Fibroblast of lung (primary cell): ENCODE measurements at places on chromosomes 2 and 18.

DNA sequence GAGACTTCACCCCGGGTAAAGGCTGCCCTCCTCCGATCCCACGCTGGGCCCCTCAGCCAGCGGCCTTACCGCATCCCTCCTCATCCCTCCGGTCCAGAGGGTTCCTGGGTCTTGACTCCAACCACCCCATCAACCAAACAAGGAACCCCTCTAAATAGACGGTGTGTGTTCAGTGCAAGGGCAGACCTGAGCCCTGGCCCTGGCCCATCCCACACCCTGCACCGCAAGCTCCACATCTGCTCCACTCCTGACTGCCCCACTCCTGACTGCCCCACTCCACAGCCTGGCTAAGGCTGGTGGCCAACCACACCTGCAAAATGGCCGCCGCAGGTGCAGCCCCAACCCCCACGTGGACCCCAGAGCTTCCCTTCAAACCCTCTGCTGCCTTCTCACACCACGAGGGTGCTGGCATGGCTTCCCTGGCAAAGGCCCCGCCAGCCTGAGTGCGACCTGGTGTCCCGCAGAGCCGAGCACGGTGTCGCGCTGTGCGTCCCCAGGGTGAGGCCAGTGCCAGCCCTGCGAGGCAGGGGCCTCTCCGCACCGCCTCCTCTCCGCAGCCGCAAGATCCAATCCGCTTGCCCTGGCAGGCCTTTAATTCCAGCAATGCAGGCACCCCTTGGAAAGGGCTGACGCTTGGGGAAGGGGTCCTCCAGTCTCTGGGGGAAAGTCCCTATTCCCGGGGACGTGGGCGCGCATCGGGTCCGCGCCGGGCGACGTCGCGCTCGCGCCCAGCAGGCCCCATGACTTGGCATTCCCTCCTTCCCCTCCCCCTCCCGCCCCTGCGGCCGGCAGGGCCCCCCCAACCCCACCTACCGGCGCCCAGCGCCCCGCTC is 1.5 kb downstream of the KIF1A start:
- no peak for DNase-seq

DNA sequence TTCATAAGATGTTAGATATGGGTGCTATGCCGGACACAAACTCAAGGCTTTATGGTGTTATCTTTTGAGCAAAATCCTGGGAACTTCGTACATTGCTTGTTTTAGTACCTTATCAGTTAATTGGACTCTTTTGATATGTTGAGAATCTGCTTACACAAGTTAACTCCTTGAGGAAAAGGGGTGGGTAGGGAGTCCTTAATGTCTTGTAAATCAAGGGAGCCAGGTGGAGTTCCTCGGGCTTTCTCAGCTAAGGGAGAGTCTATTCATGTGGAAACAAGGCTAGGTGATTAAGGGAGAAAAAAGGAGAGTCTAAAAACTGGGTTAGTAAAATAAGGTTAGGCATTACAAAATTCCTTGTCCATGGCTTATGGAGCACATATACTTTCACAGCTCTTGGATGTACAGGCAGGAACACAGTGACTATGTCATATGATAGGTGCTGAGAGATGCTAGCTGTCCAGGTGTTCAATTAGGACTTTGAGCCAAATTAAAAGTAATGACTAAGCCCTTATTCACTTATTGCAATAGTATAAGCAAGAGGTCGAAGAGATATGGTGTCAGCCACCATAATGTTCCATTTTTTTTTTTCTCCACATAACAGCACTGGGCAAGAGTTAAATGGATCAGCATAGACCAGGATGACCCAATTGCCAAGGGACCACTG is 59.5 kb upstream of the DYNAP start:
- no peak for DNase-seq

- DNase-seq = no peak
Observed at GRCh38 chr2:231344851-231345250, 50.7 kb upstream of the B3GNT7 start.

GRCh38 chr2:85134255-85134895 is 1.2 kb downstream of the TCF7L1 start:
- DNase-seq = peak; percentile 56

DNA sequence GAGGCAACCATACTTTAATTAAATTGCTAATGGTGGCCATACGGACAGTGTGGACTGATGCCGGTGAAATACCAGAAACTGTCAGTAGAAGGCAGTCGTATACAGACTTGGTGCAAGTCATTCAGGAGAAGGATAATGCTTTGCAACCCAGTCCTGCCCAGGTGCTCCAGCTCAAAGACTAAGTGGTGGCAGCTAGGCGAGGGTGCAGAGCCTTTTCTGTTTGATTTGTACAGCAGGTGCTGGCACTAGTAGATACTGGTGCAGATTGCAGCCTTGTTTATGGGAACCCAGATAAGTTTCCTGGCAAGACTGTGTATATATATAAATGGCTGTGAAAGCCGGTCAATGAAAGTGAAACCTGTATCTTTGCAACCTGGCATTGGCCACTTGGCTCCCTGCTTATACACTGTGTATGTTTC is 208.3 kb upstream of the SYT4 start:
- DNase-seq = no peak

GRCh38 chr2:48287976-48288375 is 242.0 kb upstream of the STON1 start:
- DNase-seq = no peak

GRCh38 chr18:22822024-22822423 is 111.1 kb upstream of the RBBP8 start:
- DNase-seq = peak; percentile 90

DNA sequence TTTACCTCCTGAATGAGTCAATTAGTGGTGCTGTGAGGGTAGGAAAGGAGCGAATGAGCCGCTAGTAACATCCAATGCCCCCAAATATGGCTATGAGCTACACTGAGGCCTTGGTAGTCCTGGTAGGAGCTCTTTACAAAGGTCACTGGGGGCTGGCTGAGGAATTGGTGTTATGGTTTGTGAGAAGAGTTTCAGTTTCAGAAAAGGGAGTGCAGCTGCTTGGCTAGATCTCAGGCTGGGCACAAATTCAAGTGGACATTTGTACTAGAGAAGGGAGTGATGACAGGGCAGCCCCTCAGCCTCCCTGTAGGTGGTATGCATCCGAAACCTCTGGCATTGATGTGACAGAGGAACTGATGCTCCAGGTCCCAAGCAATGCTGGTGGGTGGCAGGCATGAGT is 13.9 kb upstream of the PAIP2B start:
- no peak for DNase-seq

- DNase-seq = no peak
Observed at GRCh38 chr2:28608500-28609424, 112.9 kb downstream of the PLB1 start.

- peak; percentile 90 for DNase-seq
Observed at GRCh38 chr18:49691177-49691608, 122.1 kb downstream of the ACAA2 start.

DNA sequence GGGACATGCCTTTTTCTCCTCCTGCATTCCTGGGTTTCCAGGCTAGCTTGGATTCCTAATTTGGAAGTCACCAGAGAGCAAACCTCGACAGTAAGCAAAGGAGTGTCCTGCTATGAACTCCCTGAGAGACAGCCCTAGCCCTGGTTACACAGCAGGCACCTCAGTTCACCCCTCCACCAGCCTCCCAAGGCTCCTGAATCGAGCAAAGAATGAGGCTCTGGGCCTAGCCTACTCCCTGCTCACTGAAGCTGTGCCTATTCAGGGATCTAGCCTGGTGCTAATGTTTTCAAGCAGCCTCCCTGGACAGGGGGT is 66.7 kb upstream of the RMDN2 start:
- DNase-seq = peak; percentile 86
